ENCODE measurements at places on chromosomes 12 and 14.

DNA sequence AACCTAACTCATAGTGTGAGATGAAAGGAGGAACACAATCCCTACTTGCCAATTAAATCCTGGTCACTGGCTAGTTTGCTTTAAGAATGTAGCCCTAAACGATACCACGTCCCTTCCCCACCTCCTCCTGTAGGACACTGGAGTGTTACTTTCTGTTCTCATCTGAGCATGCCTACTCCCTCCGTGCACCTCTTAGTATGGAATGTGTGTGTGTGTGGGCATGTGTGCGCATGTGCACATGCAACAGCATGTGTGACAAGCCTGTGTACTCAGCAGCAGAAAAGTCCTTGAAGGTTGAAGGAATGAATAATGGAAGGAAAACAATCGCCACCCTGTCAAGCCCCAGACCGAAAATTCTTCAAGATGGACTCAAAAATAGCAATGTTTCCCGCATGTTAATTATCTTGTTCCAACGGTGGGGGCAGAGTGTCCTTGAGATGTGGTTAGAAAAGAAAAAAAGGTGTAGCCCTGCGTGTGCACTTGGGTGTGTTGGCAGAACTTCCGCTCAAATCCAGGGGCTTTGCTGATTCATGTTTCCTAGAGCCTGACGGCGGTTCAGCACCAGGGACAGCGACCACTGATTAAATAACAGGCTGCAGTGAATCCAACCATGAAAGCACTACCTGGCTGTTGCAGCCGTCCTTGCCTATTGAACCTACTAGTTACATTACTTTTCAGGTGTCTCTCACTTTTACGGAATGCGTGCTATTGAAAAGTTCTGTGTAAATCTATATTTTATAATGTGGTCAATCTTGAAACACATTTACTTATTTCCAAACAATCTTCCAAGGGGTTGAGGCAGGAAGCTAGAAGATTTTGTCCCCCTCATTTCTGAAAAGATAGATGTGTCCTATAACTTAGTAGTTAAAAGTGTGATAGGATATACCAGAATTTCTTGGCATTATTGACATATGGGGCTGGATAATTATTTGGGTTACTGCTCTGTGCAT is 79.8 kb downstream of the SRRM4 start:
- DNase-seq, result peak; percentile 64

GRCh38 chr14:61101803-61102548 is 120.9 kb downstream of the SLC38A6 start:
- peak; percentile 89 for DNase-seq

- no peak for DNase-seq
Observed at GRCh38 chr14:53509276-53510244, 356.4 kb upstream of the DDHD1 start.

DNA sequence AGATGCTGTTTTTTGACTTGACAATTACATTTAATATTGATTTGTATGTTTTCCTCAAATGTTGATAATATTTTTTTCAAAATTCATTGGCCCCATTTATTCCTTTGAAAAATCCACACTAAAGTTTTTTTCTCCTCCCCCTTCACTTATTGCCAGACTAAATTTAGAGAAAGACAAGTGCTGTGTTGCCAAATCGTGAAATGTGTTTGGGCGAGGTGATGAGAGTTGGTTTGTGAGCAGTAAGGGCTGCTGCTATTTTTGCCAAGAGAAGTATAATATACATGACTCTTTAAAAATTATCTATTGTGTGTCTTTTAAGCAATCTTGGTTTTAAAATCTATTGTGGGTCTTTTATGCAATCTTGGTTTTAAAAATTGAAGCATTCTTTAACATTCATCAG is 188.9 kb downstream of the PPFIA2 start:
- DNase-seq, result no peak

Measured in kidney capillary endothelial cell (primary cell).